ENCODE measurements at places on chromosomes 3 and 15.
A peak's percentile ranks its signal among the peaks of the same experiment; 100 is the strongest.

GRCh38 chr15:99616129-99616528 is 50.3 kb downstream of the MEF2A start:
- DNase-seq: no peak

DNA sequence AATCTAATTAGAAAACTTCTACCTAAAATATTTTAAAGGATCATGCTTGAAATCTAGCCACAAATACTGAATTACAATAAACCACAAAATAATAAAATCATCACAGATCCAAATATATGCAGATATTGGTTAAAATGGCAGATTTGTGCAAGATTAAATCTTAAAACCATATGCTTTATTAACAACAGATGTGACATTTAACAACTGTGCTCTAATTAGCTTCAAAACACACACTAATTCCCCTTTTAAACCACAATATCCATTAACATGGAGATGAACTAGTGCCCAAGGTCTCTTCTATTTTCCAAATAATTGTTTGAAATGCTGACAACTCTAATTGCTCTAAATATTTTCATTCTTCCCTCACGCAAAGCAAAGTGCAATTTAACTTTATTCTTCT is 1530.3 kb downstream of the SI start:
- no peak for DNase-seq

DNA sequence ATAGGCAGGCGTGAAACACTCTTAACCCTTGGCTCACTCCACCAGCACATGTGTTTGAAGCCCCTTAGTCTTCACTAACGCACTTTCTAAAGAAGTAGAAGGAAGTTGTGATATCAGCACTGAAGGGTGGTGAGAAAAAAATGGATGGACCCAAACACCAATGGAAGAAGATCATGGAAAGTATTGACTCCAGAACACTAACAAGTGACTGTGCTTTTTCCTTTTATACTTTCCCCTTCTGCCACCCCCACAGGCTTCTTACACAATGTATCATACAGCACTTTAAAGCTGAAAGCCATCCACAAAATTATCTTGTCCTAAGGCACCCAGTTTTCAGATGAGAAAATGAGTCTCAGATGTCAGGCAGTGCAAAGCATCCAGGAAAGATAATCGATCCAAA is 93.9 kb upstream of the PHLDB2 start:
- no peak for DNase-seq

- DNase-seq: peak; percentile 67
These were observed 71.1 kb downstream of the TBL1XR1 start for GRCh38 chr3:177126015-177126773.

GRCh38 chr3:14460342-14461005 is 58.1 kb downstream of the SLC6A6 start:
- peak; percentile 70 for DNase-seq

DNA sequence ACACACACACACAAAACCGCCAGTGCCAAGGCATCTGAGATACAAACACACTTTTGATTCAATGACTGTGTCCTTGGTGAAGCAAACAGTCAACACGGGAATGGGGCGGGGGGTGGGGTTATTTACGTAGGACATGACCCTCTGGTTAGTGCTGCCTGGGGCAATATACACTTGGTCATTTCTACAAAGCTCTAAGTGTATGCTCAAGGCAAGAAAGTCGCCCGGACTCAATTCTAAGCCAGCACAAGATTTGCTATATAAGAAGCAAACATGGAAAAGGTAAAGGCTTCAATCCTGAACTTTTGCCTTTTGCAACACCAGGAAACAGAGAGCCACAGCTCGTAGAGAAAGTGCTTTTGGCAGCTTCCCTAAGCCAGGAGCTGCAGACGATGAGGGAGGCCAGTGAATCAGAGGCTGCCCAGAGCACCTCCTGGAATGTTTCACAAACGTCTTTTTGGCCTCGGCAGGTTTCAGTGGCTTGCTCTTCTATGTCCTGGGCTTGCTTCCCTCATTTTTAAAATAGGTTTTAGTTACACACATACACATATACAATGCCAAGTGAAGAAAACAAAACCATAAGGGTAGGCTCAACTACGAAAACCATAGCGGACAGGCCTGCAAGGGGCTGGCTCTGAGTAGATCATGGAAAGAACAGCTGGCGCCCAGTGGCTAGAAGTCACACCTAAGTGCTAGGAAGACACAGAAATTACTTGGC is 73.6 kb downstream of the TM4SF4 start:
- peak; percentile 70 for DNase-seq

DNA sequence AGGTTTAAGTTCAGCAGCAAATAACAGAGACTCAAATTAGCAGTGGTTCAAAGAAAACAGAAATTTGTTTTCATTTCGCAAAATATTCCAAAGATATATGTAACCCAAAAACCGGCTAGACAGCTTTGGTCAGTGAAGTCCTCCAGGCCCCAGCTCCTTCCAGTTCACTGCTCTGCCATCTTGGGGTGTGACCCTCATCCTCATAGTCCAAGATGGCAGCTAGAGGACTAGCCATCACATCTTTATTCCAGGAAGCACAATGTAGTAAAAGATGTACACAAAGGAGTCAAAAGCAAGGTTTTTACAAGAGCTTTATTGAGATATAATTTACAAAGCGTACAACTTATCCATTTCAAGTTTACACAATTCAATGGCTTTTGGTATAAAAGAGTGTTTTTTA is 107.1 kb downstream of the LIPC start:
- no peak for DNase-seq

GRCh38 chr3:155737844-155738460 is 6.9 kb downstream of the PLCH1 start:
- no peak for DNase-seq

GRCh38 chr3:142929890-142930289 is 33.6 kb downstream of the PAQR9 start:
- DNase-seq: no peak

DNA sequence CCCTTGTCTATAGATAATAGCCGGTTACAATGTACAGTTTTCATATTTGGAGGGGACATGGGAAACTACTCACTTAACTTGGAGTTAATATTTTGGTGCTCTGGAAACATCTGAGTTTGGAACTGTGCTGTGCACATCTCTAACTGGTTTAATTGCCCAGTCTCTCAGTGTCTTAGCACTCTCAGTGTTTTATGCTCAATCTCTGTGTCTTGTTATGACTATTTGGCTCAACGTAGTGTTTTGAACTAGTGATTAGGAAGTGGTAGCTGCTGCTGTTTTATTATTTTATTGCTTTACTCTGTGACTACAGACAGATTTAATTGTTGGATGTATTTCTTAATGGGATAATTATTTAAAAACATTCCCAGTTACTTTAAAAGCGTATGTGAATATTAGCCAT is 17.0 kb downstream of the FNDC3B start:
- no peak for DNase-seq

GRCh38 chr3:4523710-4524698 is 30.9 kb downstream of the ITPR1 start:
- DNase-seq: peak; percentile 32

DNA sequence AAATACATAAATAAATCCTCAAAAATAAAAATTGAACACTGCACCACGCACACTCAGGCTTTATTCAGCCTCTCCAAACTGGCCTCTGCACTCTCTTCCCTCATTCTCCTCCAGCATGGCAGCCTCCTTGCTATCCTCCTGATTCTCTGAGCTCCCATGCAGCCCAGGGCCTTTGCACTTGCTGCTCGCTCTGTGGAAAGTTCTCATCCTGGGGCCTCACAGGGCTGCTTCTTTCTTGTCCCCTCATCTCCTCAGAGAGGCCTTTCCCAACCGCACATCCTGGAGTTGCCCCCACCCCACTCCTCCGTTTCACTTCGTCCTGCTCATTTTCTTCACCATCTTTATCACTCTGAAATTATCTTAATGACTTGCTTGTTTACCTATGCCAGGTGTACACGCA is 123.0 kb downstream of the SHQ1 start:
- no peak for DNase-seq

DNA sequence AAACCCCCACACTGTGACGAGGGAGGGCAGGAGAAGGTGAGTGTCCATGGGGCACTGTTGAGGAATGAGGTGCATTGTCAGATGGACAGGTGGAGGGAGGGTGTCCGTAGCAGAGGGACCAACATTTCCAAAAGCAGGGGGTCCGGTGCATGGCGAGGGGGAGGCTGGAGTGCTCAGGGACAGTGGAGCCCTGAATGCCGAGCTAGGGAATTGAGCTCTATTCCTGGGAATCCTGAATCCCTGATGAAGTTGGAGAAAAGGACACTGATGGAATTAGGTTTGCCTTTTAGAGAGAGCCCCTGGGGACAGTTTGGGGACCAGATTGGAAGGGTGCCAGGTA is 7.9 kb upstream of the ANPEP start:
- no peak for DNase-seq

DNA sequence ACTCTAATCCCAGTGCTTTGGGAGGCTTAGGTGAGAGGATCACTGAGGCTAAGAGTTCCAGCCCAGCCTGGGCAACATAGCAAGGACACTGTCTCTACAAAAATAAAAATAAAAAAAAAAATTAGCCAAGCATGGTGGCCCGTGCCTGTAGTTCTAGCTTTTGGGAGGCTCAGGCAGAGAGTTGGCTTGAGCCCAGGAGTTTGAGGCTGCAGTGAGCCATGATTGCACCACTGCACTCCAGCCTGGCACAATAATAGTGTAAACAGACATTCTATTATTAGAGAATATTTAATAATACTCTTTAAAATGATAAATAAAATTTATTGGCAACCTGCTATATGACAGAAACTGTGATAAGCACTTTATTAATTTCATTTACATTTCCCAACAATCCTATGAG is 908.9 kb downstream of the TUSC7 start:
- no peak for DNase-seq

DNA sequence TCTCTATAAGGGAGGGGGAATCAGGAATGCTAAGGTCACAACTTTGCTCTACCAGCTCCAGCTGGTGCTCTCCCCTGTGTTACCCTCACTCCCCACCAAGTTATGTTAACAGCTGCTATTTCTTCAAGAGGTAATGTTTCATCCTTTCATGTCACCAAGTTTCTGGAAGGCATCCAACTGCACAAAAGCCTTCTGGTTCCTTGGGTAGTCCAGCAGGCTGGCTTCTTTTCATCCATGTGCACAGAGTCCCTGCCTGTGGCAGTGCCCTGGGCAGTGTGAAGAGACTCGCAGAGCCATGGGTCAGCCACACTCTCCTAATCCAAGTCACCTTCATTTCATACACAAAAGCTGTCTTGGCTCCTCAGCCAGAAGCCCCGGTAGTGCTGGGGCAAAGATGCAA is 737.5 kb upstream of the LMCD1 start:
- no peak for DNase-seq

- DNase-seq: no peak
These were observed 309.9 kb downstream of the TLE3 start for GRCh38 chr15:69787791-69788190.

GRCh38 chr3:9205345-9206143 is 43.9 kb downstream of the SRGAP3 start:
- no peak for DNase-seq
